Activated T-helper 1 cell treated with anti-CD3 and anti-CD28 coated beads, Interleukin-2, amount 50 U/mL, for 16 hours (primary cell): ENCODE measurements at places on chromosomes 6 and 20.

GRCh38 chr6:162603231-162604015, 124.1 kb downstream of the PRKN start:
- DNase-seq = no peak

- DNase-seq = no peak
Measured at GRCh38 chr6:137036566-137037300, 8.0 kb downstream of the IL20RA start.

DNA sequence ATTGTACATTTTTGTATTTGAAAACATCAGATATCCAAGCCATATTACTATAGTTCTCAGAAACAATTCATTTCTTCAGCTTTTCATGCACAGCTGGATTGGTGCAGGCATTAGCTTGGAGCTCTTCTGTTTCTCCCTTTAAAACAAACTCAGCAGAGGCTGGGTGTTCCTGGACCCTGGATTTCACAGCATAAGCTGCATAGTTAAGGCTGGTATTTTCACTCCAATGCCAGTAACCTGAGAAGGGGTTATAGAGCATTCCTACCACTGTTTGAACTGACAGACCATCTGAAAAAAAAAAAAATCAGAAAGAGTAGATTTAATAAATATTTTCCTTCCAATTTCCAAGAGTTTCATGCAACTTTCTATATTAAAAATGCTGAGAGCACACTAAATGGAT, 20.1 kb upstream of the FAXC start:
- no peak for DNase-seq

DNA sequence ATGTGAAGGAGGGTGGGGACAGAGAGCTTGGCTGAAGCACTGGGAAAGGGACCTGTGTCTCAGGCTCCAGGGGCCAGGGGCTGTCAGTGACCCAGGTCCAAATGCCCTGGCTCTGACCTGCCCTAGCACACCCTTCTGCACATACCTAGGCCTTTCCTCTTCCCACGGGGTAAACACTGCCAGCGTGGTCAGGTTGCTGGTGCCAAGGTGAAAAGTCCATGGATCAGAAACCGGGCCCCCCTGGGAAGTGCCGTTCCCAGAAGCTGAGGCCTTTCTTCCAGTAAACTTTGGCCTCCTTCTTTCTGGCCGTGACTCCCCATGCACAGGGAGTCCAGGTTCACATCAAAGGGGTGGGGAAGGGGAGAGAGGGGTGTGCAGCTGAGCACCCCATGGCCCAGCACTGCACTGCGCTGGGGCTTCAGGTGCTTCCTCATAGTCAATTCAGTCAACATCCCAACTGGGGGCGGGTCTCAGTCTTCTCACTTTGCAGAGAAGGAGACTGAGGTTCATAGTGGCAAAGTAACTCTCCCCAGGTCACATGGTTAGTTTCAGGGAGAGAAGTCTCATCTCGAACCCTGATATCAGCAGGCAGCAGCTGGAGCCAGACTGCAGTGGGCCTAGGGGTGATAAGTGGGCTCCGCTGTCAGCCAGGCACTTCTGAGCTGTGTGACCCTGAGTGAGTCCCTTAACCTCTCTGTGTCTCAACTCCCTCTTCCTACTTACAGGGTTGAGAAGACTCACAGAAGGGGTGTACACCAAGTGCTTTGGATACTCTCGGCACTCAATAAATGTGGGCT, 17.0 kb downstream of the PCK1 start:
- DNase-seq = no peak

- DNase-seq = no peak
Measured at GRCh38 chr6:13400772-13401171, 72.4 kb upstream of the TBC1D7 start.

GRCh38 chr6:159098636-159099106, 53.9 kb upstream of the TAGAP start:
- DNase-seq = peak; percentile 56

DNA sequence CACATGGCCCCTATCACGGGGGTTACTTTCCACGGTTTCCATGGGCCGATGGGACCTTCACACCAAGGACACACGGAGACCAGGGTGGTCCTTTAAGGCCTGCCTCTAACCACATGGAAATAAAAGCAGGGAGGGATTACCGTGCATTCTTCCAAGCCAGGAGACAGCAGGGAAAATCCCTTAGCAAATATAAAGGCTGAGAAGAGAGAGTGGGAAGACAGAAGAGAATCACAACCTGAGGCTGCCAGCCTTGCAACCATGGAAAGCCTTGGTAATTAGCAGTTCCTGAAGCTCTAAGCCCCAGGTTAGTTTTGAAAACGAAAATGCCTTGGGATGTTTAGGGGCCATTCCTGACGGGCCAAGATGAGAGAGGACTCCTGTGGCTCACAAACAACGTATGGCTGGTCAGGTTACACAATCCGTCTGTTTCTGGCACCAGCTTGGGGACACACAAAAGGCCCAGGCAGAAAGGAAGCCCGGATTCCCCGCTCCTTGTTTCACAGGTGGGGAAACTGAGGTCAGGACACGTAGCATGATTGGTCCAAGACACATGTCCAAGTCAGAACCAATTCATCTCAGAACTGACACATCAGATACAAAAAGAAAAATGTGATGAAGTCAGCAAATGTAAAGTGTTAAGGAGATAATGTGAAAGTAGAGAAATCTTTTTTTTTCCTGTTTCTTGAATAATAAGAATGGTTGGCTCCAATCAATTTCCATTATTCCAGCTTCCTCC, 2.8 kb downstream of the PREX1 start:
- DNase-seq = no peak

- no peak for DNase-seq
Measured at GRCh38 chr6:35780719-35781118, at the start of gene CLPSL1. Gene CLPSL1, plus strand, starts transcription at chr6:35781019. Its CDS starts 92 bp downstream, at chr6:35781111.

GRCh38 chr20:48825566-48825920, 2.3 kb downstream of the PREX1 start:
- DNase-seq = no peak

- DNase-seq = no peak
Measured at GRCh38 chr20:20465252-20465651, 97.3 kb downstream of the INSM1 start.

GRCh38 chr6:87920245-87920644, 127.4 kb upstream of the SPACA1 start:
- no peak for DNase-seq

DNA sequence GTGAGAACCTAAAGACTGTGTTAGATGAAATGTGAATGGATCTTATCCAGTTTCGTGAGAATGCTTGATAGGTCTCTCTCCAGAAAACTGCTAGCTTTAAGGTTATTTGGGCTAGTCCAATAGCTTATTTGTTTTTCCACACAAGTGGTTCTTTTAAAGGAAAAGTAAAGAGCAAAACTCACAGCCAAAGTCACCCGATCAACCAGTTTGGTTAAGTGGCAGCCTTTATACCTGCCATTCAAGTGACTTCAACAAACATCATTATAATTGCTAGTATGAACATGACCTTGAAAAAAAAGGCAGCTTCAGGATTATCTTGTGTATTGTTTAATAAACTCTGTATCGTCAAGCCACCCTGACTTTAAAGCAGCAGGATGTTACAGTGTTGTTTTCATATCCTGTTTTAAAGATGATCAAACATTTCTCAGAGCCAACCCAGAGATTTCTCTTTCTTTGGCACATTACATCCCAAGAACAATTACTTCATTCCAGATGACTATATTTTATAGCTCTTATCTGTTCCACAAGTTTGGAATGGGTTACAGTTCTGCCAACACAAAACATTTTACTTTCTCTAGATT, 253.4 kb downstream of the EPHA7 start:
- no peak for DNase-seq

GRCh38 chr6:18088419-18089296, 33.8 kb downstream of the NHLRC1 start:
- no peak for DNase-seq

- no peak for DNase-seq
Measured at GRCh38 chr20:20292472-20292871, 75.4 kb upstream of the INSM1 start.

DNA sequence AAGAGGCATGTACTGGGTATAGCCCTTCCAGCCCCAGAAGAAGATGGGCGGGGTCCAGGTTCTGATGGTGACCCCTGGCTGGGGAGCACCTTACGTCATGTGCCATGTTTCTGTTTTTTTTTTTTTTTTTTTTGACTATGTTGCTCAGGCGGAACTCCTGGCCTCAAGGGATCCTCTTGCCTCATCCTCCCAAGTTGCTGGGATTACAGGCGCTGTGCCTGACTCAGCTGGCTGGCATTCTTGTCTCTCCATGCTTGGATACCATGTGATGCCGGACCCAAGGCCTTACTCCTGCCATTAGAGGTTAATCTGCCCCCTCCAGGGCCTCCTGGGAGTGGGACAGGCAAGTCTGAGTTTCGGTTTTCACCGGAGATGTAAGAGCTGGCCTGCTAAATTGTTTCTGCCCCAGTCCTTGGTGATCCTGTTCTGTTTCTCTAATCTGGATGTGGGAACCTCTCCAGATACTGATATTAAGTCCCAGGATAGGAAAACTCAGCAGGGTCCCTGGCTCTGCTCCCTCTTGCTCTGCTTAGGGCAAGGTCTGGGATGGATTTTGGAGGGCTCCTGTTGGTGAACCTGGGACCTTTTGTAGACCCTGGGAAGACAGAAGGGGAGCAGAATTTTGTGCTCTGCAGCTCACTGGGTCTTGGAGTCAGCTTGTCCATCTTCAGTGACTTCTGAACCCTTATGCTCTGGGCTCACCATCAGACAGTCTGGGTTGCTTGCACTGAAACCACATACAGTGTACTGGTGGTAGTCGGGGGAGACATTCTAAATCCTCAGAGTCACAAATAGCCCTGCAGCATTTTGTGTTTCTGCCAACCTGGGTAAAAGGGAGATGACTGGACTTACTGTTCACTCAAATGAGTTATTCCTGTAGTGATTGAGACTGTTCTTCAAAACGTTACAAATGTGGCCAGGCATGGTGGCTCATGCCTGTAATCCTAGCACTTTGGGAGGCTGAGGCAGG, 45.1 kb downstream of the PTK7 start:
- no peak for DNase-seq

DNA sequence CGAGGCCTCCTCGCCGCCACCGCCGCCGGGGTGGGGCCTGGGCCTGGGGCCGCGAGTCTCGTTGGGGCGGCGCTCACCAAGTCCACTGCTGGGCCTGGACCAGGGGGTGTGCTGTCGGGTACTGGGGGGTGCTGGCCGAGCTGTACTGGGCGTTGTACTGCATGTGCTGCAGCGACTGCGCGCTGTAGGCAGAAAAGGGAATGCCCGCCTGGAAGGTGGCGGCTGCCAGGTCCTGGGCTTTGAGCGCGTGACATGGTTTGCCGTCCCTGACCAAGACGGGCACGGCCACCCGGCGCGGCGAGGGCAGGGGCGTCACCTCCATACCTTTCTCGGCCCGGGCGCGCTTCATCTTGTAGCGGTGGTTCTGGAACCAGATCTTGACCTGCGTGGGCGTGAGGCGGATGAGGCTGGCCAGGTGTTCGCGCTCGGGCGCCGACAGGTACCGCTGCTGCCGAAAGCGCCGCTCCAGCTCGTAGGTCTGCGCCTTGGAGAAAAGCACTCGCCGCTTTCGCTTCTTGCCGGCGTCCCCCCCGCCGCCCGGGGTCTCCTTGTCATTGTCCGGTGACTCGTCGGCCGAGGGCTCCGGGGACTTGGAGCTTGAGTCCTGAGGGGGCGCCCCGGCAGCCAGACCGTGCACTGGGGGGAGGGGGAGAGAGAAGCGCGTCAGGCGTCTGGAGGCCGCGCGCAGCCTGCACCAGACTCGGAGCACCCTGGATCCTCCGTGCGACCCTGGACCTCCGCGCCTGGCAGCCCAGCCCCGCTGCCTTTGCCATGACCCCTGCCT, 1.8 kb downstream of the NKX2-2 start:
- no peak for DNase-seq

- DNase-seq = no peak
Measured at GRCh38 chr6:123829302-123829953, 25.8 kb downstream of the NKAIN2 start.

GRCh38 chr20:37528446-37529213, 954 bp upstream of the BLCAP start:
- DNase-seq = no peak

GRCh38 chr6:1657116-1657770, 47.5 kb downstream of the FOXC1 start:
- DNase-seq = no peak

DNA sequence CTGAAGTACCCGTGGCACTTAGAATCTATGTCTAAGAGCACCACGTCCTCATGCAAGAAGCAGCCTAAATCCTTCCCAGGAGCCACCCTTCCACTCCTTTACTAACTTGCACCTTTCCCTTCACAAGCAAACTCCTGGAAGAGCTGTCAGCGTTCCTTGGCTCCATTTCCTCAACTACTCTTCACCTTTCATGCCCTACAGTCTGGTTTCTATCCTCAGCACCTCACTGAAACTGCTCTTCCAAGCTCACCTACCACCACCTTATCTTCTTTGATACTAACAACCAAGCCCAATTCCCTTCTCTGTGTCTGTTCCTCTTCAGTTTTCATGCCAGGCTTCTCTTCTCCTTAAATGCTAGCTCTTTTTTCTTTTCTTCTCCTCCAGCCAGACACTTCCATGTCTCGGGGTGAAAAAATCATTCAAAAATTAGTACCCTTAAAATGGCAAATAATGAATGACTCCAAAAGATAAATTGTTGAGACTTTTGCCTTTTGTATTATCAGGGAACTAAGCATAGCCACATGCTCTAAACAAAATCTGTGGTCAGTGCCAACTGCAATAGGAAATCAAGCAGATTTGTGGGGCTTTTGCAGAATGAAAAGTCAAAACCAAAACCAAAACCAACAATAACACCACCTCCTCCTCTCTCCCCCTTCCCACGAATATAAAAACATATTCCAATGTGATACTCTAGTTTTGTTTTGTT, 149.6 kb upstream of the KCNK16 start:
- DNase-seq = no peak

GRCh38 chr6:3712827-3713665, 38.5 kb downstream of the PXDC1 start:
- DNase-seq = no peak

- no peak for DNase-seq
Measured at GRCh38 chr6:23218751-23219150, 649.4 kb downstream of the HDGFL1 start.

- no peak for DNase-seq
Measured at GRCh38 chr20:18513208-18513607, 5.5 kb downstream of the SEC23B start.

- DNase-seq = no peak
Measured at GRCh38 chr6:32178547-32179440, 589 bp downstream of the RNF5 start.
